Caco-2 (cell line): ENCODE measurements at places on chromosomes 16 and 17.

DNA sequence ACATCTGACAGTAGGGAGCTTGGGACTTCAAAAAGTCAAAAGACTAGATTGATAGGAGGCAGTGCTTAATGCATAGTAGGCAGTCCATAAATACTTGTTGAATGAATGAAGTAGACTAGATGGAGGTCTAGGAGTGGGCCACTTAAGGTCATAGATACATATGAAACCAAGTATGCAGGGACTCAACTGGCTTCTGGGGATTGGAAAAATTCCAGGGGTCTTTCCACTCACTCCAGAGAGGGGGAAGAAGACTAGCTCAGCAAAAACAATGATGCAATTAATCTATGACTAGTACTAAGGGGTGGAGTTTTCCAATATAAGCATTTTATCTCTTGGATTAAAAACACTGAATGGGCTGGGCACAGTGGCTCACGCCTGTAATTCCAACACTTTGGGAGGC lies 298.3 kb upstream of the XYLT1 start:
- DNase-seq, result no peak

DNA sequence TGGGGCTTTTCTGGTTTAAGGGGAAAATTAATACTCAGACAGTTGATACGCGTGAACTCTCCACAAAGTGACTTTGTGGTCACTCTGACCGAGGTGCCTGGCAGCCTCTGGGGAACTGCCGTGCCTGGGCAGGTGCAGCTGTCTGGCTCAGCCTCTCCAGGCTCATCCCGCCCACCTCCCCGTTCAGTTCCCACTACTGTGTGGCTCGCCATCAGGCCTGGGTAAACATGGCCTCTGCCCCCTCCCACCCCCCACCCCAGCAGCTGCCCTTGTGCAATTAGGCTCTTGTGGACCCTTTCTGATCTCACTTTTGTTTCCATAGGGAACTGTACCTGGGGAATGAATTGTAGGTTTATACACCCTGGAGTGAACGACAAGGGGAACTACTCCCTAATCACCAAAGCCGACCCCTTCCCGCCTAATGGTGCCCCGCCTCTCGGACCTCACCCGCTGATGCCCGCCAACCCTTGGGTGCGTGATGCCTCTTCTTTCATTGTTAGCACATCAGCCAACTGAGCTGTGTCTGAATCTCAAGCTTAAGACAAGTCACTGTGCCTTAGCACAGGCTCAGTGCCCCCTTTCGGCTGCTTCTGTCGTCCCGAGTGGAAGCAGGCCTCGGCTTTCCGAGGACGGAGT lies 27.8 kb downstream of the ZC3H18 start:
- no peak for DNase-seq

DNA sequence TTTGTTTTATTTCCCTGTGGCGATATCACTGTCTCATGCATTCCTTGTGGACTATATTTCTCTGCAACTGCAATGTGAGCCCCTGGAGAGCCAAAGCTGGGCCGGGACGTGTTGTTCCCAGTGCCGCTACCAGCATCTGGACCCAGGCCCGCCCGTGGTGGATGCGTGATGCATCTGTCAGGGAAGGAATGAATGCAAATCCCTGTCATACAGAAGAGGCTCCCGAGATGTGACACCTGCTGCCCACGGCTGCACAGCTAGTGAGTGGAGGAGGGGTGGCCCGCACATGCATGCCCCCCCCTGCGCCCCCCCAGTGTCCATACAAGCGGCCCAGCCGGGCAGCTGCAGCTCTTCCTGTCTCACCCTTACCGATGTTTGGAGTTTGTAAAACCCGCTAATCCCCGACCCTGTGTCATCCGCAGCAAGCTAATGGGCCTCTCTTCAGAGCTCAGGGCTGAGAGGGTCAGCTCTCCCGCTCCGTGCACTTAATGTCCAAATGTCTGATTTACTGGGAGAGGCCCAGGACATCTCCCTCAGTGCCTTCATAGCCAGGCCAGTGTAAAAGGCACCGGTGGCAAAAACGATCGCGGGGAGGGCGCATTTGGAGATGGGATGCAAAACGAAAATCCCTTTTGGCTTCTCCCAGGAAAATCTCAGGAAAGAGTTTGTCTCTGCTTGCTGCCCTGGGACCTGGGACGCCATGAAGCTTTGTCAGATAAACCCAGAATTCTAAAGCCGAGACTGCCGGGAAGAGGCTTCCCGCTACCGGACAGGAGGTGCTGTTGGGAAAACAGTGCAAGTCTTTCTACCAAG lies 91.8 kb downstream of the FOXL1 start:
- no peak for DNase-seq

DNA sequence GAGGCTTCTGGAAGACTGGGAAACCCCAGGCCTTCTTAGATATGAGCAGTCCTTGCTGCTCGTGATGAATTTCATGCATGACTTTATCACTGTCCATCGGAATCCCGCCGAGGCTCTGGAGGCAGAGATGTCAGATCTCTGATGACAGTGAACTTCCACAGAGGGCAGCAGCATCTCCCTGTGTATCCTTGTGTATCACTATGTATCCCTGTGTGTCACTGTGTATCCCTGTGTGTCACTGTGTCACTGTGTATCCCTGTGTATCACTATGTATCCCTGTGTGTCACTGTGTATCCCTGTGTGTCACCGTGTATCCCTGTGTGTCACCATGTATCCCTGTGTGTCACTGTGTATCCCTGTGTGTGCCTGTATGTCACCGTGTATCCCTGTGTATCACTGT lies 160.2 kb upstream of the CHMP6 start:
- no peak for DNase-seq

- no peak for DNase-seq
These were observed 50.8 kb downstream of the MYO1D start for GRCh38 chr17:32826076-32826475.

DNA sequence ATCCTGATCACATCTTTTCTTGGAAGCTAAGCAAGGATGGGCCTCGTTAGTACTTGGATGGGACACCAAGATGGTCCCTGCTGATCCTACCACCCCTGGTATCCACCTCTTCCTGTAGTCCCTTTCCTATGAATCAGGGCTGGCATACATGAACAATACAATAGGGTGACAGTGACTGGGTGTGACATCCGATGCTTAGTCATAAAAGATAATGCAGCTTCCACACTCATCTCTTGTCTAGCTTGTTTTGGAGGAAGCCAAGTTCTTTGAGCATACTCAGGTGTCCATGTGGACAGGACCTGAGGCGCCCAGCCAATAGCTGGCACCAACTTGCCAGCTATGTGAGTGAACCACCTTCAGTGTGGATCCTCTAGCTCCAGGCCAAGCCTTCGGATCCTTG lies 62.5 kb upstream of the NFAT5 start:
- no peak for DNase-seq

DNA sequence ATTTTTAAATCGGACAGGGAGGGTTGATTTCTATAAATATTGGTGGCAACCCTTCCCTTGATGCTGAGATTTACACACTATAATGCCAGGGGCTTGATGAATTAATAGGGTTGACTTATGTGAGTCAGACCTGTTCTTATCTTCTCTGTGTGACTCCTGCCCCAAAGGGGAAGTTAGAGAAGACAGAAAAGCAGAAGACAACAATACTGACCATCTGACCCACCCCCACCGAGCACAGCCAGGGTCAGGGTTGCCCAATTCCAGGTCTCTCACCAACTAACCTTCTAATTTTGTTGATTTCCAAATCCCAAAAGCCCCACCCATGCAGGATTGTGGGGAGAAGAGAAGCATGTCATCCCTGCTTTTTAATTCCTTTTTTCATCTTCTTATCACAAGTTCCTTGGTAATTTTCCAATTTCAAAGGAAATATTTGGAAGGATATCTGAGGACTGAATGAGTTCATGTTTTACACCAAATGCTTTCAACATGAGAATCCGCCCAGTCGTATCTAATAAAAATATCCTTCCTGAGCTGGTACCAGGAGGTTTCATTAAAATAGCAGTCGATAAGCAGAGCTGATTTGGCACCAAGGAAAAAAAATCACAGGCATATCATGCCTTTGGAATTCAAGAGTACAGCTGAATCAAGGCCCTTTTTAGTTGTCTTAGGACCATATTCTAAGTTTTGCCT lies 603.4 kb upstream of the CDH11 start:
- no peak for DNase-seq

GRCh38 chr17:80592243-80592642 lies 47.6 kb downstream of the RPTOR start:
- DNase-seq, result no peak

DNA sequence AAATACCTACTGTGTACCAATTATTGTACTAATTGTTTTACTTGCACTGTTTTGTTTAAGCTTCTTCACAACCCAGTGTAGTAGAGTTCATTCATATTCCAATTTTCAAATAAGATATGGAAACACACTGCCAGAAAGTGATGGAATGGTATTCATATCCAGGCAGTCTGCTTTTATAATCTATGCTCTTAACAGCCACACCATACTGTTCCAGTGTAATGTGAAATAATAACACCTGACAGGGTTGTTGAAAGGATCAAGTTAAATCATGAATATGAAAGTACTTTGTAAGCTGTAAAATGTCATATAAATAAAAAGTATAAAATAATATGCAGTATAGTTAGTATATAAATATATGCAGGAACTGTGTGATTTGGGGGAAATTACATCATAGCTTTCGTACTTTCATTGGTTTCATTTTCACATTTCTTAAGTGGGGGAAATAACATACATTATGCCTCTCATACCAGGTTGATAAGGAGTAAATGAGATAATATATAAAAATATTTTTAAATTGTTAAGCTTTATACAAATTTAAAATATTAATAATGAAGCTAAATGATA lies 230.8 kb downstream of the TANC2 start:
- DNase-seq, result no peak

DNA sequence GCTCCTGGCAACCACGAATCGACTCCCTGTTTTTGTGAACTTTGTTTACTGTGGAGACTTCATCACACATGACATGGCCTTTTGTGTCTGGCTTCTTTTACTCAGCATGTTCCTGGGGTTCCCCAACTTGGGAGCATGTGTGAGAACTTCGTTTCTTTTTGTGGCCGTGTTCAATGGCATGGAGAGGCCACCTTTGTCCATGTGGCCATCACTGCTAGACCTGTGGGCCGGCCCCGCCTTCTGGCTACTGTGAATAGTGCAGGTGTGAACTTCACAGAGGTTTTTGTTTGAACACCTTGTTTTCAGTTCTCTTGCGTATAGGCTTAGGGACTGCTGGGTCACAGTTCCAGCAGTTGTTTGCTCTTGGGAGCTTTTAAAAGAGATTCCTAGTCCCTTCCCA lies 5.7 kb upstream of the SLC38A8 start:
- DNase-seq, result peak; percentile 85

DNA sequence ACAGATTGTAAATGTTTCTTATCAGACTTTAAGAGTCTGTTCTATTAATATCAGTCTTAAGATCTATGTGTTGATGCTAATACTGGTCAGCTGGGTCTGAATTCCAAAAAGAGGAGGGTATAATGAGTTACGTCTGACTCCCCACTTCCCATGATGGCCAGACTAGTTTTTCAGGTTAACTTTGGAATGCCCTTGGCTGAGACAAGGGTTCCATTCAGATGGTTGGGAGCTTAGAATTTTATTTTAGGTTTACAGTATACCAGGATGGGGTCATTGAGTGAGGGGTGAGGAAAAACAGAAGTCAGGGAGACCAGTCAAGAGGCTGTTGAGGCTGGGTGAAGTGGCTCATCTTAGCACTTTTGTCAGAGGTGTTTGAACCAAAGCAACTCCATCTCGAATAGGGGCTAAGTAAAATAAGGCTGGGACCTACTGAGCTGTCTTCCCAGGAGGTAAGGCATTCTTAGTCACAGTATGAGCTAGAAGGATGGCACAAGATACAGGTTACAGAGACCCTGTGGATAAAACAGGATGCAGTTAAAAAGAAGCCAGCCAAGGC lies 2.9 kb upstream of the TMEM231 start:
- no peak for DNase-seq
